Heart right ventricle (tissue), 16 donors: ENCODE measurements at places on chromosomes 5 and 9. TPM values are rescaled to one million over a fixed set of nuclear protein-coding genes. Genes with fewer than 3 reads are reported as not detected.

- no peak for DNase-seq
- no peaks in the 10 kb centered on the region for H3K27me3 ChIP-seq
- H3K4me1 ChIP-seq = no peaks in the 10 kb centered on the region
- peaks cover 9% of the 10 kb centered on the region for H3K36me3 ChIP-seq
- H3K4me3 ChIP-seq = no peak overlapping the region
These were observed 44.7 kb downstream of the RNF130 start for GRCh38 chr5:180026734-180027458.

DNA sequence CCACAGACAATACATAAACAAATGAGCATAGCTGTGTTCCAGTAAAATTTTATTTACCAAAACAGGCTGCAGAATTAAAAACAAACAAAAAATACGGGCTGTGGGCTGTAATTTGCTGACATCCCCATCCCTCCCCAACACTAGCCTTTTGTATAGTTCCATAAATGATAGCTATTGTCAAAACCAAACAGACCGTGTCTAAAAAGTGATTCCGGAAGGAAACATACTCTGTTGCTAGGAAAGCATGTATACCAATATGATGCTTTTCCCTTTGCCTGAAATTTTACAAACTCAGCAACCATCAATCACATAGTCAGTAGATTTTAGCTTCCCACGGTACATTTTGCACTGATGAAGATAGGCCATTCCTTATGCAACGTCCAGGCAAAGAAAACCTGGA is 80.0 kb downstream of the TMEM215 start:
- H3K4me1 ChIP-seq = no peaks in the 10 kb centered on the region
- H3K27ac ChIP-seq = no peak overlapping the region
- no peaks in the 10 kb centered on the region for H3K36me3 ChIP-seq

- H3K4me1 ChIP-seq = peaks cover 19% of the 10 kb centered on the region
- DNase-seq = no peak
- H3K4me3 ChIP-seq = no peak overlapping the region
These were observed 30.2 kb upstream of the SMC5 start for GRCh38 chr9:70228611-70229010.

DNA sequence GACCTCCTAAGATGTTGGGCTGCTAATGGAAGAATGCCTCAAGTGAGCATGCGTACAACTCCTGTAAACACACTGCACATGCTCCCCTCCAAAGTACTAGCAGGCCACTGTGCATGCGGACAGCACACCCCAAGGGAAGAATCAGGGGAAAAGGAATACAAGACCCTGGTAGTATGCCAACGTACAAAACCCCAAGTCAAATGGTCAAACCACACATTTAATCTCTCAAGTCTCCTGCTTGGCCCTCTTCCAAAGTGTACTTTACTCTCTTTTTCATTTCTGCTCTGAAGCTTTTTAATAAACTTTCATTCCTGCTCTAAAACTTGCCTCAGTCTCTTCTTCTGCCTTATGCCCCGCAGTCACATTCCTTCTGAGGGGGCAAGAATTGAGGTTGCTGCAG is 466.4 kb downstream of the DMRTA1 start:
- H3K4me3 ChIP-seq = no peak overlapping the region
- H3K4me1 ChIP-seq = no peaks in the 10 kb centered on the region
- no peaks in the 10 kb centered on the region for H3K27me3 ChIP-seq
- H3K36me3 ChIP-seq = no peaks in the 10 kb centered on the region

GRCh38 chr9:136701668-136702053 is 10.7 kb upstream of the DIPK1B start:
- H3K27me3 ChIP-seq = no peaks in the 10 kb centered on the region
- peak overlapping the region; percentile 20 for H3K27ac ChIP-seq
- H3K4me1 ChIP-seq = peaks cover 33% of the 10 kb centered on the region
- H3K36me3 ChIP-seq = no peaks in the 10 kb centered on the region

DNA sequence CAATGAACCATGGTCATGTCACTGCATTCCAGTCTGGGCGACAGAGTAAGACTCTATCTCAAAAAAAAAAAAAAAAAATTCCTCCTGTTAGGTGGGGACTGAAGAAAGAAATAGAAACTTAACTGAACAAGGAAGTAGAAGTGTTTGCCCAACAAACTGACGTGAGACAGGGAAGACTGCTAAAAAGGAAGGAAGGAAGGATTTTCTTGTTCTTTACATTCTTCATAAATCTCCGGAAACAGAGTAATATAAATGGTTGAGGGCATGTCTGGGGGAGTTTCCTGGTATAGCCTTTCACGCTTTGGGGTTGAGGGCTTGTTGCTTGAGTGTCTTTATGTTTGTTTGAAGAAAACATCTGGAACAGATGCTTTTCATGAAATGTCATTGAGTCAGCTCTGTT is 3.1 kb downstream of the TOR1B start:
- no peaks in the 10 kb centered on the region for H3K27me3 ChIP-seq
- H3K27ac ChIP-seq = no peak overlapping the region
- peaks cover 11% of the 10 kb centered on the region for H3K4me1 ChIP-seq
- no peak for DNase-seq
- H3K4me3 ChIP-seq = no peak overlapping the region

DNA sequence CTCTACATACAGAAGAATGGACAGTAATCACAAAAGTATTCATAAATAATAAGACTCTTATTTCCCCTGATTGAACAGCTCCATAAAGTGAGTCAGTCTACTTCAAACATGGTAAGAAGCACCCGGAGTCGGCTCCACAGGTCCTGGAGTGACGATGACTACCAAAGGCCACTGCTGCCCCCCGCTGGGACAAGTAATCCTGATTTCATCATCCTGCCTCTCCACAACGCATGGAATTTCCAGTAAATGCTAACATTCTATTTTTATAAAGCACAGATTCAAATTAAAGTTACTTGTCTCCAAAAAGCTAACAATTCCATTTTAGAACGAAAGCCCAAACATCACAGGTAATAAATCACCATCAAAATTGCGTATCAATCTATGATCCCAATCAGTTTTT is 16.2 kb downstream of the ATPSCKMT start:
- no peak overlapping the region for H3K4me3 ChIP-seq
- peaks cover 3% of the 10 kb centered on the region for H3K4me1 ChIP-seq
- no peak overlapping the region for H3K27ac ChIP-seq
- peaks cover 70% of the 10 kb centered on the region for H3K36me3 ChIP-seq

GRCh38 chr9:119967867-119968535 is 598.8 kb upstream of the BRINP1 start:
- H3K4me3 ChIP-seq = no peak overlapping the region
- peaks cover 11% of the 10 kb centered on the region for H3K4me1 ChIP-seq
- no peak for DNase-seq
- no peak overlapping the region for H3K27ac ChIP-seq

- DNase-seq = no peak
- H3K4me1 ChIP-seq = peaks cover 27% of the 10 kb centered on the region
- no peak overlapping the region for H3K27ac ChIP-seq
- H3K27me3 ChIP-seq = no peaks in the 10 kb centered on the region
These were observed 55.8 kb downstream of the PSMB7 start for GRCh38 chr9:124359426-124359825.

GRCh38 chr5:68928617-68929302 is 165.1 kb upstream of the SLC30A5 start:
- H3K36me3 ChIP-seq = no peaks in the 10 kb centered on the region
- H3K27me3 ChIP-seq = no peaks in the 10 kb centered on the region
- no peak overlapping the region for H3K4me3 ChIP-seq

DNA sequence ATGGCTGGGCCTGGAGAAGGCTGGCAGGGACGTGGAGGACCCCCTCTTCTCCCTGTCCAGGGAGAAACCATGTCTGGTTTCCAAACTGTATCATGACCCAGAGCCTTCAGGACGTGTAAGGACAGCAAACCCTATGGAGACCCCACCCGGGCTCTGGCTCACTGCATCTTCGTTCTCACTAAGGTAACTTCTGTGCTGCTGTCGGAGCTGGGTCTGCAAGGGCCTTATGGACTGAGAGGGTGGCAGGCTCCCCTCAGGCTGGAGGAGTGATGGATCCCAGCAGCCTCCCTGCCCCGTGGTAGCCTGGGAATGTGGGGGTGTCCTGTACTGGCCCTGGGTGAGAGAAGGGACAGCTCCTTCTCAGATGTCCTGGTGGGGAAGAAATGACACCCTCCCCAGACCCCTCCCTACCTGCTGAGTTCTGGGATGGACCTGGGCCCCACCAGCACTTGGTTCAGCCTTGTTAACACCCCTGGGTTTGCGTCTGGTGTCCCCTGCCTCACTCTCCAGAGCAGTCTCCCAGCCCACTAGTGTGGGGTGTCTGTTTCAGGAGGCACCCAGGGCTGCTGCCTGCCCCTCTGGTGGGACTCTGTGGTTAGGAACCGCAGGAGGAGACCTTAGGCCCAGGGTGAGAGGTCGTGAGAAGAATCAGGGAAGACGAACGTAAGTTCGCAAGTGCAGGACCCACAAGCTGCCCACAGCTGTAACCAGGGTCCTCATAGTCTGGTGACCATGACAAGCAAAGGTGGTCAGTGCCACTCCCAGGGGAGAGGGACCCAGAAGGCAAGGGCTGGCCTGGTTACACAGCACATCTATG is 6.6 kb downstream of the SPATA31E1 start:
- DNase-seq = no peak
- no peak overlapping the region for H3K27ac ChIP-seq
- H3K36me3 ChIP-seq = no peaks in the 10 kb centered on the region
- no peaks in the 10 kb centered on the region for H3K4me1 ChIP-seq
- H3K4me3 ChIP-seq = no peak overlapping the region

DNA sequence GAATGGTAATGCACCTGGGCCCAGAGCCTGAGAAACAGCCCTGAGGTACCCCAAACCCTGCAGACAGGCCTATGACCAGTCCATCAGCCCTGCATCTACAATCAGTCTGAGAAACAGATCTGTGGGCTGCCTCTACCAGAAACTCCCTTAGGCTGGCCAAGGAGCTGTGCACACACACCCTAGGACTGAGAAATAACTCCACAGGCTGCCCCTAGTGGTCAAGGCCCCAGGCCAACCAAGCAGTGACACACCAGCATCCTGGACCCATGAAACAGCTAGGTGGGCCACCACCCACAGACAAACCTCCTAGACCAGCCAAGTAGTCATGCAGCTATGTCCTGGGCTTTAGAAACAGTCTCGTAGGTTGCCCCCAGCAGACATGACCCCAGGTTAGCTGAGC is 253.6 kb upstream of the VLDLR start:
- H3K36me3 ChIP-seq = no peaks in the 10 kb centered on the region
- no peak overlapping the region for H3K27ac ChIP-seq
- no peaks in the 10 kb centered on the region for H3K27me3 ChIP-seq
- no peak overlapping the region for H3K4me3 ChIP-seq
- H3K4me1 ChIP-seq = no peaks in the 10 kb centered on the region

DNA sequence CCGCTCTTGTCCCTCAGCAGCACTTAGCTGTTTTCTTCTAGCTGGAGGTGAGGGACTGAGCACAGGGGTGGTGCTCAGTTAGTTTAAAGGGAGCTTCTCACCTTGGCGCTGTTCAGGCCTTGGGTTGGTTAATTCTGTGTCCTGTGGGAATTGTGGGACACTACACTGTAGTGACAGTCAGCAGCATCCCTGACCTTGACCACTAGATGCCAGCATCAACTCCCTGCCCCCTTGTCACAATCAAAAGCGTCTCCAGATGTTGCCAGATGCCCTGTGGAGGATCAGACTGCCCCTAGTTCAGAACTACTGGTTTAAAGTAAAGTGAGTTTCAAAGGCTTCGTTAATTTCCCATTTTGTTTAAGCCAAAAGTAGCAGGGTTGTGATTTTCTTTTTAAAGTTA is 65.5 kb upstream of the DMRT3 start:
- no peak overlapping the region for H3K27ac ChIP-seq
- no peaks in the 10 kb centered on the region for H3K27me3 ChIP-seq
- H3K4me1 ChIP-seq = no peaks in the 10 kb centered on the region
- DNase-seq = no peak
- no peaks in the 10 kb centered on the region for H3K36me3 ChIP-seq
- H3K4me3 ChIP-seq = no peak overlapping the region

DNA sequence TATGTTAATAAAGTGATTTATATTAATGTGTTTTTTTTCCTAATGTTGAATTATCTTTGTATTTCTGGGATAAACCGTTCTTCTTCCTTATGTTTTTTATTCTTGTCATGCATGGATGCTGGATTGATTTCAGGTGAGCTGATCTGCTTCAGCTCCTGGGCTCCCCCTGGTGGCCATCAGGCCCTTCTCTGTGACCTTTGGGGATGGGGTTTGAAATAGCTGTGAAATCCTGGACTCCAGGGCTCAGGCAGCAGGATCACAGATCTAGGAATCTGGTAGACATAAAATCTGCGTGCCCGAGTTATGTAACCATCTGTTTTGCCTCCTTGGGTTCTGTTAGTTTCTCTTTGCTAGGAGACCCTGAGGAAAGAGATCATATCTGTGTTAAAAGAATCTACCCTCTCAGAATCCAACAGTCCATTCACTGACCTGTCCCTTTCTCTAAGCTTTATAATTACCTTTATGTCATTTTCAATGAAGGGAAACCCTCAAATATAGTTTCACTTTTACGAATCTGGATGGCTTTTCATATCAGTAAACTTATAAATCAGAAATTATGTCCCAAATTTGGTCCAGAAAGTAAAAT is 12.2 kb upstream of the OR13J1 start:
- peak; percentile 87 for DNase-seq
- H3K27ac ChIP-seq = no peak overlapping the region
- no peaks in the 10 kb centered on the region for H3K36me3 ChIP-seq
- no peak overlapping the region for H3K4me3 ChIP-seq

- no peaks in the 10 kb centered on the region for H3K27me3 ChIP-seq
- DNase-seq = no peak
- no peaks in the 10 kb centered on the region for H3K36me3 ChIP-seq
These were observed 14.8 kb downstream of the COL27A1 start for GRCh38 chr9:114169952-114170770.

DNA sequence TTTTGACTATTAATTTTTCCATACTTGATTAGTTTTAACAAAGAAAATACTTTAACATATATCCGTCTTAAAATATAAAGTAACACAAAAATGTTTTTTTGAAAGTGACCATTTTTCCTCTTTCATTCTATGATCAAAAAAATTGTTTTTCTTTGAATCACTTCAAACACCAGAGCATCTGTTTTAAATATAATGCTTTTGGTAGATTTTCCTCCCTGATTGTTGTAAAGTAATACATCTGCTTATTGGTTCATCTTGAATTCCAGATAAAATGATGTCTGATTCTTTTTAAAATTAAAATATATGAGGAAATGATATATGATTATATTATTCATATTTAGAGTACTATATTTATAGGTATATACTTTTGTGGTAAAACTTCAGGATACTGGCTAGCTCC is 76.2 kb upstream of the LPAR1 start:
- no peak overlapping the region for H3K27ac ChIP-seq
- DNase-seq = no peak
- H3K27me3 ChIP-seq = no peaks in the 10 kb centered on the region
- no peaks in the 10 kb centered on the region for H3K36me3 ChIP-seq

- H3K4me1 ChIP-seq = peaks cover 8% of the 10 kb centered on the region
- no peak for DNase-seq
- H3K27me3 ChIP-seq = peaks cover 99% of the 10 kb centered on the region
- H3K4me3 ChIP-seq = no peak overlapping the region
These were observed 8.4 kb upstream of the DMRT3 start for GRCh38 chr9:967903-968641.

Gene PCDHA10
- total RNA-seq = 0.02 TPM

Gene SLC6A3
- not detected for total RNA-seq

Gene IL3
- not detected for total RNA-seq

Gene SMIM3
- 8.7 TPM for total RNA-seq

Gene ADGRD2
- total RNA-seq = not detected

Gene CDX1
- not detected for total RNA-seq

Gene EIF4E1B
- not detected for total RNA-seq

Gene CCL27
- 0.44 TPM for total RNA-seq
